ENCODE measurements at places on chromosomes 16 and 17.

DNA sequence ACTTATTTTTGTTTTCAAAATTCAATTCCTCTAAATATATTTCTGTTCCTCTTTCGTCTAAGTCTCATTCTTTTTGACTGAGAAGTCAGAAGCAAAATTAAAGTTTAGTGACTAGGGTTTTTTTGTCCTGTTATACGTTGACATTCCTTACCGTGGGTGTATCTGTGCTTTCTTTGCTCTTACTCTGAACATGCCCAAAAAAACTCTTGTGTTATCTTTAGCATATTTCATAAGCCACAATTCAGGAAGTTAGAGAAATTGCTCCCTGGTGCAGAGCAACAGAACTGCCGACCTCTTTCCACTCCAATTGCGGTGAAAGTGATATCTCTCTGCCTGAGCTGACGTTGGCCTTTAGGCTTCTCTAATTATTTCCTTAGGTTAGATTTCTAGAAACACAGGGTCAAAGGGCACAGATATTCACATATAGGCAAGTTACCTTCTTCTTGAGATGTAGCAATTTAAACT is 65.7 kb downstream of the CENPV start:
- DNase-seq, result no peak

DNA sequence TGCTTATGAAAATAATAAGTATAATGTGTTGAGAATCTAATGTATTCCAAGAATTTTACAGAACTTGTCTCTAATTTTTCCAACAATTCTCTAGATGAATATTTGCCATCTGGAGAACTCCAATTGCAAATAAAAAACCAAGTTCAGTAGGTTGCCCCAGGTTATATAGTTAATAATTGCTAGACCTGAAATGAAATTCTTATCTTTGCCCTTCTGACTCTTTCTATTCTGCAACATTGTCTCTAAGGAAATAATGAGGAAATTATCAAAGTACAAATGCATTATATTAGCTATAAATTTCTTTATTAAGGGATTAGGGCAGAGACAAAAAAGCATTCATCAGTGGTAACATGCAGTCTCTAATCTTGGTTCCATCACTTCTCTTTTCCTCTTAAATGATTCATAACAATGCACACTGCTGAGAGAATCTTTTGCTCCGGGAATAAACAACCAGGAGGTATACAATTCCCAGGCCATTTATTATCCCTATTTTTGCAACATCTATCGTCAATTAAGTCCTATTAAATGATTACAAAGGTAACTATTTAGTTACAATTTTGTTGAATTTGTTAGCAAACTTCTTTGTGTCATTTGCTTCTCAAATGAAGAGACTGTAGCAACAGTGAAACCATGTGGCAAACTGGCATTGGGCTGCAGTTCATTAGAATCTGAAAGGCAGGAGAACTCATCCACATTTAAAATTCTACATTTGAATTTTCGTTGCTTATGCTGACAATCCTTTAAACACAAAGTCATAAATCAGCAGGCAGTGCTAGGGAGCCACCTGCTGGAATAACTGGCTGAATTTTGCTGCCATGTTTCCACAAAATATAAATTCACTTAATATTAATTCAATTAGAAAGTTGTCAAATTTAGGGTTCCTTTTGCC is 349.6 kb downstream of the KIF2B start:
- DNase-seq, result peak; percentile 13

- DNase-seq, result peak; percentile 72
Observed at GRCh38 chr17:50866950-50867362, 802 bp upstream of the TOB1 start.

DNA sequence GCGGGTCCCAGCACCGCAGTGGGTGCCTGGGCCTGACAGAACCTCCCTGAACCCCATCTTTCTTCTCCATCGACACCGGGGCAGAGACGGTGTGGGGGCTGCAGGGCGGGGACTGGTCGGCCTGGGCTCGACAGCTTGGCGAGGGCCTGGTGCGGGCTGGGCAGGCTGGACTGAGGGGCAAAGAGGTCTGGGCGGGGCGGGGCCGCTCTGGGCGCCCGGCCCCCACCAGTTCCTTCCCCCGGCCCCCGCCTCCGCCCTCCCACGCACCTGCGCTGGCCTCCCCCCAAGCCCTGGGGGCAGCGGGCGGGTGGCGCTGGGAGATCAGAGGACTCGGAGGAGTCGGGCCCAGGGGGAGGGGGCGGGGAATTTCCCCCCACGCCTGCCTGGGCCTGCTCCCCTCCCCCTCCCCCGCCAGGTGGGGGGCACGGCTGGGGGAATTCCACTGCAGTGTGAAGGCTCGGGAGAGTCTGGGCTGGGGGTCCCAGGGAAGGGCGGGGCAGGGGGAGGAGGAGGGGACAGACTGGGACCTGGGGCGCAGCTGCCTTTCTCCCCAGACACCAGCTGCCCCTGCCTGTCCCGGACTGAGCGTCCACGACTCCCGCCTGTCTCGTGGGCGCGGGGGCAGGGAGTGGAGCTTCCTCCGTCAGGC is 877 bp upstream of the KREMEN2 start:
- DNase-seq, result peak; percentile 56

DNA sequence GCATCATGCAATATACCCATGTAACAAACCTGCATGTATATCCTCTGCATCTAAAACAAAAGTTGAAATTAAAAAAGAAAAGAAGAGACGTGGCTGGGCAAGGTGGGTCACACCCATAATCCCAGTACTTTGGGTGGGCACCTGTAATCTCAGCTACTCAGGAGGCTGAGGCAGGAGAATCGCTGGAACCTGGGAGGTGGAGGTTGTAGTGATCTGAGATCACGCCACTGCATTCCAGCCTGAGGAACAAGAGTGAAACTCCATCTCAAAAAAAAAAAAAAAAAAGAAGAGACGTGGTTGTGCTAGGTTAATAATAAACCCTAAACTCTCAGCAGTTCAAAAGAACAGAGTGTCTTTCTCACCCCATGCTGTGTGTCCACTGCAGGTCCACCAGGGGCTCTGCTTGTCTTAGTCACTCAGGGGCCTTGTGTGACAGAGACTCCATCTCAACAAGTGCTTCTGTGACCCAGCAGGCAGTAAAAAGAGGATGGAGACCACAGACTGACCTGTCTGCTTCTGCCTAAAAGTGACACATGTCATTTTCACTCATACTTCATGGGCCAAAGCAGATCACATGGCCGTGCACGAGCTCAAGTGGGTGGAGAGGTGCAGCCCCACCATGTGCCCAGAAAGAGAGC is 22.3 kb upstream of the N4BP1 start:
- DNase-seq, result no peak

- no peak for DNase-seq
Observed at GRCh38 chr17:66799849-66800537, 34.9 kb upstream of the CACNG5 start.

GRCh38 chr16:70421014-70421413 is 17.9 kb downstream of the ST3GAL2 start:
- DNase-seq, result no peak

DNA sequence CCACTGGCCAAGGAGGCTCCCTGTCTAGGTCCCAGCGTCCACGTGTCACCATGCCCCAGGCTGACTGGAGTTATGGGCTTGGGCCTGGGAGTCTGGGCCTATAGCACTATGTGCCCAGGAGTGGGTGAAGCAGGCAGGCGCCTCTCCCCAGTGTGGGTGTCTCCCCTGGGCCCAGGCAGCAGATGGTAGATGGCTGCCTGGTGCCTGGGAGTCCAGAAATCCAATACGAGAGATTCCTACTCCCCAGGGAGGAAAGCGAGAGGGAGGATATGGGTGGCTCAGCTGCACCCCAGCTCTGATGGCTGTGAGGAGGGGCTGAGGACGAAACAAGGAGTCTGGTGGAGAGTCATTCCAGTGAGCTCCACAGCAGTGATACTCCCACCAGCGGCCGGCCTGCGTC is 5.0 kb downstream of the KCNH6 start:
- no peak for DNase-seq

- DNase-seq, result no peak
Observed at GRCh38 chr17:44091200-44091997, 20.9 kb downstream of the G6PC3 start.

- DNase-seq, result no peak
Observed at GRCh38 chr16:81585785-81586184, 141.2 kb downstream of the CMIP start.

GRCh38 chr17:78151514-78152008 is 5.4 kb downstream of the C17orf99 start:
- no peak for DNase-seq

- DNase-seq, result no peak
Observed at GRCh38 chr16:898761-899682, 71.8 kb downstream of the LMF1 start.

GRCh38 chr17:43695970-43696865 is 34.5 kb upstream of the MEOX1 start:
- DNase-seq, result no peak

GRCh38 chr16:71885261-71885650 is 1.3 kb upstream of the ZNF821 start:
- DNase-seq, result no peak

GRCh38 chr17:31548709-31549108 is 157.2 kb downstream of the RAB11FIP4 start:
- no peak for DNase-seq

GRCh38 chr16:14071576-14072271 is 605 bp downstream of the MRTFB start:
- no peak for DNase-seq

GRCh38 chr17:8871081-8871581 is 3.7 kb upstream of the PIK3R6 start:
- DNase-seq, result no peak

DNA sequence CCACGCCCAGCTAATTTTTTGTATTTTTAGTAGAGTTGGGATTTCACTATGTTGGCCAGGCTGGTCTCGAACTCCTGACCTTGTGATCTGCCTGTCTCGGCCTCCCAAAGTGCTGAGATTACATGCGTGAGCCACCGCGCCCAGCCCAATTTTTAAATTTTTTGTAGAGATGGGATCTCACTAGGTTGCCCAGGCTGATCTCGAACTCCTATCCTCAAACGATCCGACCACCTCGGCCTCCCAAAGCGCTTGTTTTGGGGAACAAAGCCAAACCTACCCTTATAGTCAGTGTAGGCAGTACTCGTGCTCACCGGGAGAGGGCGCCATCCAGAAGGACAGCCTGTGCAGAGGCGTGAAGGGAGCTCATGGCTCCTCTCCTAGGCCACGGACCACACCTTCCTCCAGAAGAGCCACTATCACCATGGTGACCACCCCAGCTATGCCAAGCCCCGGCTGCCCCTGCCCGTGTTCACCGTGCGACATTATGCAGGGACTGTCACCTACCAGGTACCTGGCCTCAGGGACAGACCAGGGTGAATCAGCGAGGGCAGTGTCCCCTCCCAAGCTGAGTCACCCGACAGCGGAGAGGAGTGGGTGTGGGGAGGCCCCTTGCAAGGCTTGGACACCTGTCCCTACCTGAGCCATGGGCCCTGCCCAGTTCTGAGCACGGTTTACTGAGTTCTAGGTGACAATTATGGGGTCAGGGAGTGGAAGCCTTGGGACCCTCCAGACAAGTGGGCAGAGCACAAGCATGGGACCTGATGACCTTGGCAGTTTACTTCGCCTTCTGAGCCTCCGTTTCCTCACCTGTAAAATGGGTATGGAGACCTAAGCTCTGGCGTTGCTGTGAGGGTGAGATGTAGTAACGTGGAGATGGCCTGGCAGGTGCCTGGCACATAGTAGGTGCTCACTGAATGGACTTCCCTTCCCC is 13.7 kb downstream of the MYO15B start:
- DNase-seq, result peak; percentile 76

GRCh38 chr17:49886036-49886435 is 38.2 kb upstream of the TAC4 start:
- DNase-seq, result no peak

DNA sequence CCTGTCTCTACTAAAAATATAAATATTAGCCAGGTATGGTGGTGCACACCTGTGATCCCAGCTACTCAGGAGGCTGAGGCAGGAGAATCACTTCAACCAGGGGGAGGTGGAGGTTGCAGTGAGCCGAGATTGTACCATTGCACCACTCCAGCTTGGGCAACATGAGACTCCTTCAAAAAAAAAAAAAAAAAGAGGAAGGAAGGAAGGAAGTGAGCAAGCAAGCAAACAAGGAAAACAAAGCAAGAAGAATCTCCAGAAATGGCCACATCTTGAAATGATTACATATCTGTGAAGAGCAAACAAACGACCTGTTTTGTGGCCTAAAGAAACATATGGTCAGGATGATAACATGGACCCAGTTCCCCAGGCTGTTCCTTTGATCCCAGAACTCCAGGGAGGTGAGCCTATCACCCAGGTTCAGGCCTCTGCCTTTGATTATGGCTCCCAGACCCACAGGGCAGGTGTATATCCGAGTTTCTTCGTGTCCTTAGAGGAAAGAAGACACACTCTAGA is 8.9 kb downstream of the ACOX1 start:
- DNase-seq, result no peak

GRCh38 chr17:34437188-34437587 is 74.2 kb upstream of the CCL1 start:
- DNase-seq, result no peak

GRCh38 chr16:49964973-49965372 is 60.1 kb upstream of the CNEP1R1 start:
- DNase-seq, result no peak

DNA sequence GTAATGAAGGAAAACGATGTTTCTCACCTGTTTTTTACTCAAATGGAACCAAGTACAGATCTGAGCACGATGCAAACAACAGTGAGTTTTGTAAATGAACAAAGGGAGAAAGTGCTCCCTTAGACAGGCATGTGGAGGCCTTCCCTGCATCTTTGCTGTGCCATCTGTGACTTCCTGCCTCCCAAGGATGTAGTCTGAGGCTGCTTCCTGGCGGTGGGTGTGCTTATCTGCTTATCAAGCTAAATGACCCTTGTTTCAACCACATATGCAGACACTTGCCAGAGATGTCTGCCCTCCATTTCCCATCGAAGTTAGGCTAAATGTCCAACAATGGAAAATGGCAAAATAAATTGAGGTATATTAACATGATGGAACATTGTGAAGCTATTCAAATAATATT is 34.6 kb downstream of the RGS9 start:
- DNase-seq, result no peak

All from nephron progenitor cell (in vitro differentiated cells).